ENCODE measurements at places on chromosomes 5 and 9.

DNA sequence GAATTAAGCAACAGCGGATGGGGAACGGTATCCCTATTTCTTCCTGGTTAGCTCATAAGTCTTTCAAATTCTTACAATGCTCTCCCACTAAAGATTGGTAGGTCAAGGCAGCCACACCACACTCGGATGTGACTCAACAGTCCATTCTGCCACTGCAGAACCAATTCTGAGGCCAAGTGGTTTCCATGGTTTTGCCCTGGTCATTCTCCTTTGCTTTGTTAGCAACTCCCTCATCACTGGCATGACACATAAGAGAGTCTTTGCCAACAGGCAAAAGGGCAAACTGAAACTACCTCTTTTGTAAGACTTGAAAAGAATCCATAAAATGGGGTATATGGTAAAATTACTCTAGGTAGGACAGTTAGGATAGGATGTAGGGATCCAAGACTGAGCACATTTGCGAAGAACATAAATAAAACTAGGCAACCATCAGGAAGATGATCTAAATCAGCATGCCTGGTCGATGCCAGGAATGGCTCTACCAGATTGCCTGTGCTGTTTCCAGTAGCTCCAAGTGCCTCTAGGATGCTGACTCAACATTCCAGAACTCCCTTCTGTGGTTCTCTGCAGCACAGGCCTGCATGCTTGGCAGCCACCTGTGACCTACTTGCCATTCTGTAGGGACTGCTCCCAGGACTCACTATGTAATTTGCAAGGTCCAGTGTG, 105.4 kb downstream of the DCP2 start:
- no peak for DNase-seq

- DNase-seq, result no peak
These were observed 569 bp downstream of the YIPF5 start for GRCh38 chr5:144169904-144170275.

DNA sequence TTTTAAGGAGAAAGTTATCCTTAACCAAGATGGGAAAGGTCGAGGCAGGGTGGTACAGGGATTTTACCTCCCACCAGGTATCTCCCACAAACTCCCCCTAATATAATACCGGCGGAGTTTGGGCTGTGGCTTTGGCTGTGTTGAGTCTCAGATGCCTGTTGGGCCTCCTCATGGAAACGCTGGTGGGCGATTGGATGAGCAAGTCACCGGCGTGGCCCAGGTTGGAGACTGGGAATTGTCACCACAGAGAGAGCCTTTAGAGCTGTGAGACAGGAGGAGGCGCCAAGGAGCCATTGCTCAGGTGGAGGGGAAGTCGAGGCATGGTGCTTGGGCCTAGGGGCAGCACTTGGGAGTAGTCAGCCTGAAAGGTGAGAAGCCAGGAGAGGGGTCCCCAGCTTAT, 3.4 kb upstream of the CAMSAP1 start:
- DNase-seq, result no peak

DNA sequence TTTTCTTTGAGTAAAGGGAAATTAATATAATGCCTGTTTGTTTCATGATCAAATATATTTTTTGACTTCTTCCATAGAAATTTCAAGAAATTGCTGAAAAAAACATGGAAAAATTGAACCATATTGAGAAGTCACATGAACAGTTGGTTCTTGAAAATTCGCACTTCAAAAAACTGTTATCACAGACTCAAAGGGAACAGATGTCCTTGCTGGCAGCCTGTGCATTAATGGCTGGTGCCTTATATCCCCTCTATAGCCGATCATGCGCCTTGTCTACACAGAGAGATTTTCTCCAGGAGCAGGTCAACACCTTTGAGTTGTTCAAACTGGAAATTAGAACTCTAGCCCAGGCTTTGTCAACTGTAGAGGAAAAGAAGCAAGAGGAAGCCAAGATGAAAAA, 191.4 kb downstream of the CCDC171 start:
- DNase-seq, result no peak

GRCh38 chr9:114825126-114825795, 19.4 kb upstream of the TNFSF15 start:
- no peak for DNase-seq

DNA sequence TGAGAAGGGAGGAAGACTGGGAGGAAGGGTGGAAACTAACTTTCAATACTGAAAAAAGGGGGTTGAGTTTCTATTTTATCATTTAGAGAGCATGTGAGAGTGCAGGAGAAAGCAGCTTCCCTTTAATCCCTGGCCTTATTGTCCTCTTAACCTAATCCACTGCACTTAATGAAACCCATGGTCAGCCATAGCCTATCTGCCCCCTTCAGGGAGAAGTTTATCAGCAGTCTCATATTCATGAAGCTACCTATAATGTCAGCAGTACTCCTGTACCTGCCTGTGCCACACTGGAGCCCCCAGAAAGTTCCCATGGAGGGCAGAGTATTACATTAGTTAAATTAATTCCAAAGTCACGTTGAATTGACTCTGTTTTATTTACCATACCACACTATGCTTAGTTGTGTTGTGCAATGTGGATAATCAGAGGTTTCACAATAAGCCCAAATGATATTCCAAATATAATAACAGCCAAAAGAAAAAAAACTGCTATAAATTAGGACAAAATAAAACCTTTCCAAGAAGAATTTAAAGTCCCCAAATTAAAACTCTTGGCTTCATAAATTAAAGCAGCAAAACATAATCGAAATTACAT, 62.9 kb downstream of the MUSK start:
- DNase-seq, result no peak

GRCh38 chr5:139138809-139139208, 59.4 kb downstream of the SIL1 start:
- no peak for DNase-seq

GRCh38 chr9:116048081-116048480, 105.5 kb upstream of the PAPPA start:
- DNase-seq, result no peak

DNA sequence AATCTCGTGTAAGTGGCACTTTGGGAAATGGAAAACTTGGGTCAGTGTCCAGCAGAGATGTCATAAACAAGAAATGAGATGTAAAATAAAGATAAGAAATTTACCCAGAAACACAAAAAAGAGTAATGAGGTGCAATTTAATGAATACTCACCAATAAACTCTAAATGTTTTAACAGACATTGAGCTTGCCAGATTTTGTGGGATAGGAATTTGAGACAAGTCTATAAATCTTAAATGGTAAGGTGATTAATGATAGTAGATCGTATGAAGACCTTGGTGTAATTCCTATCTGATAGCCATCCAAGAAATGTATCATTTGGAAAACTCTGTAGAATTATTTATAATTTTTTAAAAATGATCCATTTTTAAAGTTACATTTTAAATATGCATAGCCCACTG, 682.4 kb downstream of the MAT2B start:
- no peak for DNase-seq

GRCh38 chr9:130237763-130238524, 27.6 kb upstream of the HMCN2 start:
- DNase-seq, result no peak

DNA sequence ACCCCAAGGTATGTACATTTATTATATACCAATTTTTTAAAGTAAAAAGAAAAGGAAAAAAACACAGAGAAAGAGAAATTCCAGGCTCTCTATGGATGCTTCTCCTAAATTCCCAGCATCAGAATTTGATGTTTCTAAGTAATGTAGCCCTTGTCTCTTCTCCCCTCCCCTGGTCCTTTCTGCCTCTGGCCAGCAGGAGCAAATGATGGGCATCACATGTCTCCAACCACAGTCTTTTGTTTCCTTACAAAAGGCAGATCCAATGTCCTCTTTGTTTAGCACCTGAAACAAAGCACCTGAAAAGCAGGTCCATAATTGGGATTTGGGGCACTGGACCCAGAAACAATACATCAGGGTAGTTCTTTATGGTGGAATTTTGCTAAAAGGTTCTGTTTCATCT, 50.4 kb upstream of the APC start:
- DNase-seq, result no peak

GRCh38 chr5:89706731-89707130, 702.8 kb downstream of the CETN3 start:
- DNase-seq, result no peak

GRCh38 chr5:77514457-77514856, 22.3 kb upstream of the WDR41 start:
- DNase-seq, result no peak

DNA sequence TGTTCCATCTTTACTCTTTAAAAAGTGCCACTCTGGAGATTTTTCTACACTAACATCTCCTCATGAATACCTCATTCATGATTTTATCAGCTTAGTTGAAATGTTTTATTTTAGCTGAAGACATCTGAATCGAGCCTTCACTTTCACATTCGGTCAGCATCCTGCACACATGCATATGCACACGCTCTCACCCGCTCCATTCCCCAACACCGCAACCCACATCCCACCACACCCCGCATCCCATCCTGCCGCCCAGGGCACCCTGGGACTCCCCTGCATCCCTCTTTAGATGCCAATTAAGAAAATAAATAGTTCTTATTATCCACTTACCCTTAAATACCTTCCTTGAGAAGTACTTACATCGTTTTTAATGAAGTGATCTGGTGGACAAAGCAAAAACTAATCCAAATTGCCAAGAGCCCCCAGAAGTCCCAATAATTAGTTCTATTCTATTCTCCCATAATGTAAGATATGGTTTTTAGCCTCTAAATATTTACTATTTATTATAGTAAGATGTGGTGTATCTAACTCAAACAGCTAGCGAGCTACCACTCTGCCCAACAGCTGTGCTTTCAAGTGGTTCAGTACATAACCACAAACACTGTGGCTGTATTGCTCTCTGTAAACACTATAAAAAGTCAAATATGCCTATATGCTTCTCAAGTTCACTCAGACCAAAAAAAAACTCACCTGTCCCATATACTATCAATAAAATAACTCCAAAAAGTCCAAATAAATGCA, 38.2 kb downstream of the GZMK start:
- no peak for DNase-seq

- no peak for DNase-seq
These were observed 240.6 kb downstream of the TRIM32 start for GRCh38 chr9:116927726-116928125.

- DNase-seq, result no peak
These were observed 32.7 kb upstream of the CDKN2B start for GRCh38 chr9:22041775-22042174.

GRCh38 chr5:133298447-133298846, 246.6 kb downstream of the HSPA4 start:
- DNase-seq, result no peak

- DNase-seq, result no peak
These were observed 32.9 kb downstream of the SCAI start for GRCh38 chr9:125110464-125110863.

DNA sequence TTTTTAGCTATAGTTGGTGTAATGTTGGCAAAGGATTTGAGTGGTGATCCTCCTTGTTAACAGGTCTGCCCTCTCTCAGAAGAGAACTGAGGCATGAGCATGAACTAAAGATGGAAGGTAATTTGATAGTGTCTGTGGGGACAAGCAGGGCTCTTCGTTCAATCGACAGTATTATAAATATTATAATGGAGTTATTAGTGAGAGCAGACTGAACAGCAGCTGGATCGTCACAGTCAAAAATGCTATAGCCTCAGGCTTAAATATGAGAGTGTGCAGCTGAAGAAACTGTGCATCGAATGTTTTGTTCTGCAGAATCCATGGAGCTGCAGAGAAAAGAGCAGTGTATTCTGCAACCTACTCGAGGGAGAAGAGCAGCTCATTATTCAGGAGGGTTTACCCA, 757.3 kb downstream of the DNAH5 start:
- no peak for DNase-seq

DNA sequence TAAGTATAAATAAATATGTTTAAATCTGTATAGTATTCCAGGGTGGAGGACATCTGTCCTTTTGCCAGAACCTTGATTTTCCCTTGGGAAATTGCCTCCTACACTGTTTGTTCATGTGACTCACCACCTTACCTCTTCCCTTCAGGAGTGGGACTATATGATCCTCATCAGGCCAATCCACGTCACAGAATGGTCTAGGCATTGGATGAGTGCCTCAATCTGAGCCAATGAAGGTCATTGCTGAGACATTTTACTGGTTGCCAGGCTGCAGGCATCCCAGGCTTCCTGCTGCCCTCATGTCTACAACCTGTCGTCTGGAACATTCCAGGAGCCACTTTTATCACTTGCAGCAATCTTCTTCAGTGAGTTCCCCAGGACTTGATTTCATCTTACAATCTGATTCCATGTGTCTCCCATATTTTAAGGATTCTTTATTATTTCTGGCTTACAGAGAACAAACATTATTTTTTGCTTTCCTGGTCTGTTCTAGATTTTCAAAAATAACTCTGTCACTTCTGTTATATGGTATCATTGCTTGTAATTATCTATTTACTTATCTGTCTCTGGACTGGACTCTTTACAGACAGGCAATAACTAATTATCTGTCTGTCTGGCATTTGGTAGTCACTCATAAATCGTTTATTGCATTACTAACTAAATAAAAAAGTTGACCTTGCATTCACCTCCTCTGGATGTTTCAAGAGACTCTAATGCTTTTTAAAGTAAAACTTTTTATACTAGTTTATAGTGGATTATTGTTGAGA, 107.3 kb upstream of the APC start:
- DNase-seq, result no peak

GRCh38 chr5:106853266-106853665, 817.5 kb downstream of the EFNA5 start:
- DNase-seq, result no peak

- DNase-seq, result no peak
These were observed 7.5 kb downstream of the NMUR2 start for GRCh38 chr5:152397581-152397980.

- DNase-seq, result no peak
These were observed 95.4 kb downstream of the KIAA0825 start for GRCh38 chr5:94523018-94523417.

GRCh38 chr9:616694-617093, 224.8 kb upstream of the DMRT1 start:
- no peak for DNase-seq

DNA sequence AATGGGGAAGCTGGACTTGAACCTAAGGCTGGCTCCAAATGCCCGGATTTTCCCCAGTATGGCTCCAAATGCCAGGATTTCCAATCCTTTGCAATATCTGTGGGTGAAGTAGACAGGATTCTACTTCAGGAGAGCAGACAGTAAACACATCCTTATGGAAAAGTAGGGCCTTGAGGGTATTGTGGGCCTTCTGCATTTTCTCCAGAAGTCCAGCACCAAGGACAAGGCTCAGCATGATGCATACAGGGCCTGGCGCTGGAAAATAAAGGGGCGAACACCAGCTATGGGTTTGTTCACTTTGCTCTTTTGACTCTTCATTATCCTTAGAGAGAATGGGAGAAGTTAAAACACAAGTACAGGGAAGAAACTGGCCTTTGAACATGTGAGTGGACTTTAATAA, 347.5 kb downstream of the SEMA5A start:
- no peak for DNase-seq

GRCh38 chr9:99303177-99303576, 81.1 kb downstream of the SEC61B start:
- DNase-seq, result no peak

DNA sequence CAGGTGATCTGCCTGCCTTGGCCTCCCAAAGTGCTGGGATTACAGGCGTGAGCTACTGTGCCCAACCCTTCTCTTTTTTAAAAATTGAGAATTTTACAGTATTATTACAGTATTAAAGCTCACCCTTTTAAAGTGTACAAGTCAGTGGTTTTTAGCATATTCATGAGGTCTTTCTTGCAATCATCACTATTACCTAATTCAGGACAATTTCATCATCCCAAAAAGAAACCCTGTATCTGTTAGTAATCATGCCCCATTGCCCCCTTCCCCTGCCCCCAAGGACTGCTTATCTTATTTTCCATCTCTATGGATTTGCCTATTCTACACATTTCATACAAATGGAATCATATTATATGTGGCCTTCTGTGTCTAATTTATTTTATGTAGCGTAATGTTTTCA, 22.6 kb upstream of the MEGF9 start:
- DNase-seq, result no peak

GRCh38 chr5:127941646-127942045, 141.9 kb upstream of the SLC12A2 start:
- no peak for DNase-seq

All from hematopoietic multipotent progenitor cell treated with erythropoietin and hydrocortisone succinate and interleukin-3 and kit ligand, for 8 days (in vitro differentiated cells).